Activated gamma-delta T cell treated with anti-CD3 and anti-CD28 coated beads, Interleukin-2, amount 50 U/mL, for 16 hours (primary cell): ENCODE measurements at places on chromosomes 1 and 21.
A peak's percentile ranks its signal among the peaks of the same experiment; 100 is the strongest.

- no peak for DNase-seq
These were observed 9.4 kb upstream of the CAPN9 start for GRCh38 chr1:230737622-230738262.

DNA sequence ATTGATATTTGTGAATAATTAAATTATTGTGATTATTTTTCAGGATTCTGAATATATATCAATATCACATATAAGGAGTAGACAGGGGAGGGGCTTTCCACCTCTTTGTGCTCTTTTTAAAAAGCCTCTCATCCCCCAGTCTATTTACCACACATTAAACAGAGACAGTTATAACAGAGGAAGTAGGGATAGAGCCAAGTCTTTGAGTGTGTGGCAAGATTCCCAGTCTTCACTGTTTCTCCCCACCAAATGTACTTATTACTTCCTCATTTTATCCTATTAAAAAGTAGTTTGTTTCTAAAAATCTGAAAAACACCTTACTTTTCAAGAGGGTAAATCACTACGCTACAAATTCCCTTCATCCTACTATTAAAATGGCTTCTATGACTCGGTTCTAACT is 46.7 kb downstream of the EPS15 start:
- DNase-seq: no peak

- DNase-seq: no peak
These were observed 98.0 kb upstream of the RALGPS2 start for GRCh38 chr1:178627037-178627436.

- DNase-seq: no peak
These were observed 926 bp downstream of the BLACAT1 start for GRCh38 chr1:205454903-205455335.

DNA sequence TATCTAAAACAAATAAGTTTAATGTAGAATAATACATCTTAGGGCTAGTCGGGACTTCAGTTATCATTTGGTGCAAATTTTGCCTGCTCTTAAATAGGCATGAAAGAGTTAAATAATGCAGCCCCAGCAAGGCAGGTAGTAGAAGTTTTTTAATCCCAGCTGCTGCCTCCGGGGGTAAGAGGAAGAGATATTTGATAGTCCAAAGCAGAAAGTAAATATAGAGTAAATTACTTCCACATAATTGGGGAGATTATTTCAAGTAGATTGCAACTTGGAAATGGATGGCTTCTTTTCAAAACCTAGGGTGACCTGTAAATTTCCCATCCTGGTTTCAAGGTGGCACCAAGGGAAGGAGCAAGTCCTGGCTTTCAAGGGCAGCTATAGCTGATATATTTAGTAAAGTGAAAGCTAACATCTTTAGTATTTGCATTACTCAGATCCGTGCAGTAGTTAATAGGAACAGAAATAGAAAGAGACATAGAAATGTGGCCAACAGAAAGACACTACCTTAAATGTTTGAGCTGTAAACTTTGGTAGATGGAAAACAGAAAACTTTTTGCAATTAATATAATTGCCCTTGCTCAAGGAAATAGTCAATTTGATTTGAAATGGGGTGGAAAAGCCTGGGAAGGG is 109.1 kb downstream of the LMO4 start:
- DNase-seq: no peak

- DNase-seq: no peak
These were observed 1029.0 kb upstream of the B3GALT2 start for GRCh38 chr1:194215448-194215847.

DNA sequence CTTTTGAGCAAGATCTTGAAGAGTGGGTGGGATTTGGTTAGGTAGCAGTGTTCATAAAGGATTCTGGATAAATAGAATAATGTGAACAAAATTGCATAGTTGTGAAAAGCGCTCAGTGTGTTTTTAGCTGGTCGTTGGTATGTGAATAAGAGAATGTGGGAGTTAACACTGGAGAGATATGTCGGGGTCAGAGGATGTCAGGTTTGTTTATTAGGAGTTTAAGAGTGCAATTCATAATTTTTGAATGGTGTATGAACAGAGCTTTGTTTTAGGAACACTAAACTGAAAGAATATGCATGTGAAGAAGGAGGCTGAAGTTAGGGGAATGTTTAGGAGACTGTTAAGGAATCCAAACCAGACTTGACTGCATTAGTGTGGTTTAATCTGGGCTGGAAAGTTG is 9.4 kb downstream of the USP16 start:
- DNase-seq: no peak

GRCh38 chr1:68140536-68140935 is 90.1 kb upstream of the DIRAS3 start:
- no peak for DNase-seq

GRCh38 chr21:22154579-22155274 is 1156.5 kb downstream of the NCAM2 start:
- no peak for DNase-seq

GRCh38 chr1:110255392-110255787 is 45.3 kb downstream of the KCNC4 start:
- DNase-seq: no peak

- DNase-seq: no peak
These were observed 1.9 kb downstream of the S100A10 start for GRCh38 chr1:151991663-151992302.

- no peak for DNase-seq
These were observed 17.5 kb upstream of the CITED4 start for GRCh38 chr1:40879482-40880175.

- peak; percentile 28 for DNase-seq
These were observed 106.7 kb downstream of the HIVEP3 start for GRCh38 chr1:41812051-41812450.

DNA sequence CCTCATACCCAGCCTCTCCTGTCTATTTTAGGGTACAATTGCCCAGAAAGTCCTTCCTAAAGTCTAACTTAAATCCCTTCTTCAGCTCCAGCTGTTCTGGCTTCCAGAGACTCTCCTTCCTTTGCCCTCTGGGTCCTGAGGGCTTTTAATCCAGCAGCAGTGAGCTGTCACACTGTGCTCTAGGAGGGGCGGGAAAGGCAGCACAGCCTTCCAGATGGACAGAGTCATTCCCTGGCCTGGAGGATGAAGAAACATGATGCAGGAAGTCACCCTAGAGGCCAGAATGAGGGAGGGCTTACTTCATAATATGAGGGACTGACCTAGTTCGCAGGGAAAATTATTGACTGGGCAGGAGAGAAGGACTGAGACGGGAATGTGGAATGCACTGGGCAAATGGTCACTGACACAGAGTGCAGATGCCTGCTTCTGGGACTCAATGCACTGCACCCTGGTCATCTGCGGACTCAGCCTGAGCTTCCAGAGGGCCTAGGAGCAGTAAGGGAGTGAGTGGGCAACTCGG is 1.3 kb downstream of the SH2D2A start:
- no peak for DNase-seq

GRCh38 chr1:192358822-192359221 is 42.0 kb downstream of the RGS21 start:
- DNase-seq: no peak

DNA sequence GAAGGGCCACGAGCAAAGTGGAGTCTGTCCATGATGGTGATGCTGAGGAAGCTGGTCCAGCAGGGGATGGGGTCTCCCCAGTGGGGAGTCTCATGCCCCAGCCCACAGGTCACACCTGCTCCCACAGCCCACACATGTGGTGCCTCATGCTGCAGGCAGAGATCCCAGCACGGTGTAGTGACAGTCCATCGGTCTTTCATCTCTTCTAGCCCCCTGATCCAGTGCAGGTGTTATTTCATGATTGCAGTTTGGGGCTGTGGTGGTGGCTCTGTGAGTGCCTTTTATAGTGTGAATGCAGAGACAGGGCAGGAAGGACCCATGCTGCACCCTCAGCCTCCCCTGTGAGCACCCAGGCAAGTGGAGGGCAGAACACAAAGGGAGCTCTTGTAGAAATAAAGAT is 45.0 kb downstream of the UBASH3A start:
- DNase-seq: no peak

GRCh38 chr21:35423709-35424108 is 374.6 kb upstream of the RUNX1 start:
- no peak for DNase-seq

DNA sequence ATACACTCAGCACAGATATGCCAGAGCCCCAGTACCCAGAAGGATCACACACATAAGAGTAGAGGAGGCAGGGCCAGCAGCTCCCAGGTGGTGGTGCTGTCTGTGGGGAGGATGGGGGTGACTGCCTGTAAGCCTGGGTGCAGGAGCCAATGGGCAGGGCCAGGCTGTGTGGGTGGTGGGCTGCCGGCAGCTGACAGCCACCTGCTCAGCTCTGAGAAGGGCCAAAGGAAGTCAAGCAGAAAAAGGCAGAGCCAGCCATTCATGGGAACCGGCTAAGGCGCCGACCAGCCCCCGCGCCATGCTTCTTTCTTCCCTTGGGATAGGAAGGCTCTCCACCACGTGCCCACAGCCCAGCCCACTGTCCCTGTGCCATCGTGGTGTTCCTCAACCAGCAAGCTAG is 14.1 kb downstream of the PIK3C2B start:
- DNase-seq: no peak

GRCh38 chr1:212827831-212828278 is 19.6 kb downstream of the SPATA45 start:
- DNase-seq: no peak

- DNase-seq: no peak
These were observed 13.1 kb downstream of the STMN1 start for GRCh38 chr1:25893116-25893515.

- no peak for DNase-seq
These were observed 53.4 kb downstream of the DMRTA2 start for GRCh38 chr1:50369830-50370229.

GRCh38 chr1:36555041-36555440 is 72.3 kb upstream of the CSF3R start:
- DNase-seq: no peak

DNA sequence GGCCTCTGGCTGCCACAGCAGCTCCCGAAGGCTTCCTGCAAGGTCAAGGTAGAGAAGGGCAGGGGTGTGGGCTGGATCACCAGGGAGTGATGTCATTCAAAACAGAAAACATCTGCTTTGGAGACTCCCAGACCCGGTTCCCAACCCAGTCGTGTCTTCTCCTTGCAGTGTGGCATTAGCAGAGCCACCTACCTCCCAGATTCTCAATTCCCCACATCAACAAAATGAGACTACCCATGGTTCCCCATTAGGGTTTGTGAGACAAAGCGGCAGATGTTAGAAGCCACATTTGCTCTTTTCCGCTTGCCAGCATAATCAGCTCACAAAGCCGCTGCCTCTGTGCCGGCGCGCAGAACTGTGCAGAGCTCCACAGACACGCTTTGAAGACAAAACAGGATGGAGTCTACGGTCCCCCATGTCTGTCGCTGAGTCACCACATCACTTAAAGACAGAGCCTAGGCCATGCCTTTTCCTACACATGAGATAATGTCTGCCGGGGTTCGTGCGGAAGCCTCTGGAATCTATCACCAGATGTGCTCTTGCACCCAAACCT is 12.5 kb downstream of the KIF17 start:
- DNase-seq: no peak

- DNase-seq: no peak
These were observed 133.4 kb downstream of the EDEM3 start for GRCh38 chr1:184621260-184621659.

DNA sequence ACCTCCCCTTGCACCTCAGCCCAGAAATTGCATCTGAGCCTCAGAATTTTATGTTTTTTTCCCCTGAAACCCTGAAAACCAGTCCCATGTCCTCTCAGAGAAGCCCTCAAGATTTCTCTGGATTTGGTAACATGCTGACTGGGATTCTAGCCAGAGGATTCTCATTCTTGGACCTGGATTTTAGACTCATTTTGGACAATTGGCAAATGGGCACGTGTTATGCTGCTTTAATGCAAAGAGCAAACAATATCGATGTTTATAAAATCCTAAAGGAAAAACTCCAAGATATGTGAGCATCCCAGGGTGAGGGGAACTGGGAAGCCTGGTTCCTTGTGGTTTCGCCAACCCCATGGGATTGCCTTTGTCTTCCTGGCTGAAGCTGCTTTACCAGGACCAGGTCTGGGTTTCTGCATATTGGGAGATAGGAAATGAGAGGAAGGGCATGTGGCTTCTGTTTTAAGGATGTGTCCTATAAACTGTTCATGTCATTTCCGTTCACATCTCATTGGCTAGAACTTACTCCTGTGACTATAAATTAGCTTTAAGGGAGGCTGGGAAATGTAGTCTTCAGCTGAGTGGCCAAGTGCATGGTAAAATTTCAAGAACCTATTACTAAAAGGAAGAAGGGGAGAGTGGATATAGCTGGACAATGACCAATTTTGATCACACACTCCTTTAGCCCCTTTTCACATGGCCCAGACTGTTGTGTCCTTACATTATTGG is 27.2 kb upstream of the BCL10 start:
- DNase-seq: no peak

DNA sequence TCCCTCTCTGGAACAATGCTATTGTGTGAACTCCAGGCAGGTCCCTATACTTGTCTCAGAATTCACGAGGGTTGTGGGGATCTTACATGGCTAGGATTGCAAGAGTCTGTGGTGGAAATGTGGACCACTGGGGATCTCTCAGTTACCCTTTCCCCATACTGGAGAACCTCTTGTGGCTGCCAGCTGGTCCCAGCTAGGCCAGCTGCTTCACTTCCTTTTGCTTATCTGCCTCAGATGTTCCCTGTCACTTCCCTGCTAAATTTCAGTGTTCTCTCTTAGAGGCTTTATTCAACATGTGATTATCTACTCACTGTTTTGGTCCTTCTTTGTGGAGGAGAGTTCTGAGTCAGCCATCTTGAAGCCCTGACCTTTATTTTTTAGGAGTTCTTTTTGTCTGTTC is 75.9 kb upstream of the SAMD13 start:
- DNase-seq: no peak

DNA sequence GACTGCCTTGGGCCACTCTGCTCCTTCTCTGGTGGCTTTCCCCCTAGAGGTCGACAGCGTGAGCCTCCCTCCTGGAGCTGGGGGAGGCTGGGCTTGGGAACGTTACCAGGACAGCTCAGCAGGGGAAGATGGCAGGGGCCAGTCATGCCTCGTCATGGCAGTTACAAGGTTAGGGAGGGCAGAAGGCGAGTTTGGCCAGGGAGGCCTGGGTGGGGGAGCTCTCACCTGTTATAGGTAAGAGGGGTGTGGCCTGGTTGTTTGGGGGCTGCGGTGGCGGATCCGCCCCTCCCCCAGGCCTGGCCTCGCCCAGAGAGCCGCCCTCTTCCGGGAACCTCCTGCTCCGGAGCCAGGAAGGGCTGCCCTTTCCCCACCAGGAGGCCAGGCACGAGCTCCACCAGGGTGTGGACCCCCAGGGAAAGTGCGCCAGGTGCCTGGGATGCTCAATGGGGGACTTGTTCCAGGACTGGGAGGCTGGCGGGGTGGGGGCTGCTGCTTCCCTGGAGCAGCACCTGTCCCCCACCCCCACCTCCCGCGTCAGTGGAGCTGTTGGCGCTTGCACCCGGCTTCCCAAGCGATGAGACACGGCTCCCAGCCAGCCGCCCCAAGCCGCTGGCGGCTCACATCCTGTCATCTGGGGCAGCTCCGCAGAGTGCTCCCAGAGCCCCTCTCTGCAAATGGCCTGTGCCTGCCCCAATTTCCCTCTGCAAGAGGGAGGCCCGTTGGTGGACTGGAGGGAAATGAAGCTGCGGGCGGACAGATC is 23.6 kb upstream of the PKP1 start:
- DNase-seq: no peak

DNA sequence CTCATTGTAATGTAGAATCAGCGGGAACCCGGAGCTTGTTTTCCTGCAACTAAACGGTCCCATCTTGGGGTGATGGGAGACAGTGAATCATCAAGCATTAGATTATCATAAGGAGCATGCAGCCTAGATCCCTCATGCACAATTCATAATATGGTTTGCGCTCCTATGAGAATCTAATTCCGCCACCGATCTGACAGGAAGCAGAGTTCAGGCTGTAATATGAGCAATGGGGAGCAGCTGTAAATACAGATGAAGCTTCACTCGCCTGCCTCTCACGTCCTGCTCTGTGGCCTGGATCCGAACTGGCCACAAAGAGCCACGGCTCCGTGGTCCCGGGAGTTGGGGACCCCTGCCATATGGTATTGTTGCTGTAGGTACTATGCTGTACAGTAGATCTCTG is 1.6 kb downstream of the IFI44 start:
- no peak for DNase-seq
